Neural progenitor cell (in vitro differentiated cells): ENCODE measurements at places on chromosomes 5 and 9.

DNA sequence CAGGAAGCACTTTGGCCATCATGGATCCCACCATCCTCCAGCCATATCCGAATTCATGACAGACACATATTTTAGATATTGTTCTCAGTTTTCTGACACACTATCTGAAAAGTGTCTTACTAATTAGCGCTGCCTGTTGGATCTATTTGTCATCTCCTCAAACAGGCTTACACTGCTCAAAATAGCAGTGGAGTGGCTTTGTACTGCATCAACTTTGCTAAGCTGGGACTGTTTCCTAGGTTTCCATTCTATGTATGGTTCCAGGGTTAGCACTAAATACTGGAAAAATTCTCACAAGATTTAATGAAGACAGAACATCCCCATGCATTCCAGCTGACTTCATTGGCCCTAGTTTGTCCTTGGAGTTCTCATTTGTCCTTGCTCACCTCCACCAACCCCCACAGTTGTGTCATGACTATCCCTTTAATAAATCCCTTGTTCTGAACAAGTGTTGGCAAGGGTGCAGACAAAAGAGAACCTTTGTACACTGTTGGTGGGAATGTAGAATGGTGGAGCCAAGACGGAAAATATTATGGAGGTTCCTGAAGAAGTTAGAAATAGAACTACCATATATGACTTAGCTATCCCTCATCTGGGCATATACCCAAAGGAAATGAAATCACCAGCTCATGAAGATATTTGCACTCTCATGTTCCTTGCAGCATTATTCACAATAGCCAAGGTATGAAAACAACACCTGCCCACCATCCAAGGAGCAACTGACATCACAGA is 136.5 kb upstream of the RAI14 start:
- DNase-seq: no peak

- DNase-seq: no peak
Measured at GRCh38 chr5:90866915-90867731, 308.5 kb downstream of the ADGRV1 start.

- DNase-seq: no peak
Measured at GRCh38 chr9:114461468-114461867, 43.8 kb downstream of the WHRN start.

DNA sequence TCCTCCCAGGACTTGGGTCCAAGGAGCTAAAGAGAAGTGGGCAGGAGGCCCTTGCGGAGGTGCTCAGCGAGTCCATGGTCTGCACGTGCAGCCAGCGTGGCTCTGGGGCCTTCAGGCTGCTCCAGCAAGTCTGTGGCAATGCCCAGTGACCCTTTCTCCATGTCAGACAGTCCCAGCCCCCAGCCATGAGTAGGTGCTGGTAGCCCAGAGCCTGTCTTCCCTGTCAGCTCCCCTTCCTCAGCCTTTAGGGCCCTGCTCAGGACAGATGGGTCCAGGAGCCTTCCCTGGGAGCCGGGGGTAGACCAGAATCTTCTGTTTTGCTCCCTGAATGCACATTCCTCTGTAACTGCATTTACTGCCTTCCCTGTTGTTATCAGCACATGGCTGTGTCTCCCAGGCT is 147.2 kb upstream of the IRX2 start:
- DNase-seq: no peak

DNA sequence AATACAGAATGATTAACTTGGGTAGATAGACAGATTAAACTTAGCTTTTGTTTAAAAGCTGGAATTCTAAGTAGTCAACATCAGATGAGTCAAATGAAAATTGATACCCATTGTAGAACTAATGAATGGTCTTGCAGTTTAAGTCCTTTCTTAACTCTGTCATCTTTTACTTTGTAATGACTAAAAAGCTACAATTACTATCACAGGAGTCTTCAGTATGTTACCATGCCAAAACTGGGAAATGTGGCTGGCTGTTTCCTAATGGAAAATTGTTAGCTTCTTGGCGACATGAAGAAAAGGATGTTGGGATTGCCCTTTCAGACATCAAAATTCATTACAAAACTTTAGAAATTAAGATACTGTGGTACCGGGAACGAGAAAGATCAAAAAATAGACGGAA is 20.2 kb upstream of the ANXA1 start:
- DNase-seq: no peak

- no peak for DNase-seq
Measured at GRCh38 chr5:159304961-159305595, 25.2 kb downstream of the IL12B start.

- no peak for DNase-seq
Measured at GRCh38 chr9:85940275-85940831, 593 bp upstream of the NAA35 start.

- DNase-seq: no peak
Measured at GRCh38 chr9:1083325-1083913, 33.3 kb downstream of the DMRT2 start.

GRCh38 chr9:32839013-32839885 is 55.9 kb downstream of the TMEM215 start:
- no peak for DNase-seq

DNA sequence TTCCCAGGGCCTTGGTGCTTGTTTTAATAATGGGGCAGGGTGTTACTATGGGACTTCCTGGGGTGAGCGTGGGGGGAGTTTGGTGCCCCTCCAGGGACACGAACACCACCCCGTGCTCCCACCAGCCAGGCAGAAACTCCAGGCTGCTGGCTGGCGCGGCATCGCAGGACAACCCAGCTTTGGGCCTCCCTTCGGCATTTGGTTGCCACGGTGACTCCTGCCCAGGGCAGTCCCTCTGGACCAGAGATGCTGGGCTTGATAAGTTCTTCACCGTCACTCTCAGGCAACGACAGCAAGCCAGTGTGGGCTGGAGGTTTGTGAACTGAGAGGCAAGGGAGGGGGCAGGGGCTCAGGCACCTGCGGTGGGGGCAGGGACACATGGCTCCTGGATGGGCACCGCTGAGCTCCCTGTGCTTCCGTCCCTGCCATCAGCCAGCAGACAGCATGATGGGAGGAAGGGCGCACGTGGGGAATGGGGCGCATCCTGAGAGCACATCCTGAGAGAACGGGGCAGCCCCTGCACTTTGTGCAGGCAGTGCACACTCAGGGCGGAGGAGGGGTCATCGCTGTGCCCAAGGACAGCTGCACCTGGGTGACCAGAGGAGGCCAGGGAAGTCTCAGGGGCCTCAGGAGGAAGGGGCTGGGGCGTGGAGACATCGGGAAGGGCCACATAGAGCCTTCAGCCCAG is 116.4 kb downstream of the RXRA start:
- DNase-seq: peak; percentile 51

DNA sequence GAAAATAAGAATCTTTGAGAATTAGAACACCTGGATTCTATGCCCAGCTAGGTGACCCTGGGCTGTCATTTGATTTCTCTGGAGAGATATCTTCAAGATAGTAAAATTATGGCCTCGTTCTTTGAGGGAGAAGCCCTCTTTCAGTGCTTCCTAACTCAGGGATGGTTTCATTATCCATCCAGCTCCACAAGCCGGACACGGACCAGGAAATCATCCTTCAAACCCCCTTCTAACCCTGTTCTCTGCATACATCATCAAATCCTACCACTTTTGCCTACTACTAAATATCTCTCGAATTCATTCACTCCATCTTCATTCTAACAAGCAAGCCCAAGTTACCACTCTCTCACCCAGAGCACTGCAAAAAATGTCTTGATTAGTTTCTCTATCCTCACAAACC is 57.2 kb downstream of the MAPKAP1 start:
- no peak for DNase-seq

DNA sequence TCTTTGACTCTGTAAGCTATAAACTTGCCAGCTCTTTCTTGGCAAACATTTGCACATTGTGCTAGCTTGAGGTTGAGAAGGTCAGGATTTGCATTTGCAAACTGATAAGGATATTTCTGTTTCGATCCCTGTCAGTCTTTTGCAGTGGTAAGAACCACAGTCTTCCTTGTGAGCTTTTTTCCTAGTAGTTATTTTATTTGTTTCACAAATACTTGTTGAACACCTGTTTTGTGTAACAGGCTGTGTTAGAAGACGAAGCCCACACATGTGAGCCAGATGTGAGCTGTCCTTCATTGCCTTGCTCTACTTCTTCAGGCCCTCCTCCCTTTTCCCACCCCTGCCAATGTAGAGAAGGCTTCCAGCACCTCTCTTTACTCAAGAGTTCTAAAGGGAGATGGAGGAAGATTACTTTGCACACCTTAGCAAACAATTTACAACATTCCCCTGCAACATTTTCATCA is 327.0 kb upstream of the KLF4 start:
- no peak for DNase-seq
